ENCODE measurements at places on chromosomes 6 and 20. TPM values are rescaled to one million over a fixed set of nuclear protein-coding genes. Genes with fewer than 3 reads are reported as not detected.

Gene FNDC1
- total RNA-seq = not detected

Gene CCM2L
- 0.13 TPM for total RNA-seq

Gene LGSN
- not detected for total RNA-seq

Gene PI3
- not detected for total RNA-seq

Gene HEBP2
- 52.6 TPM for total RNA-seq

Gene HLA-DQA2
- not detected for total RNA-seq

Gene TGM2
- total RNA-seq = 262 TPM

Gene ZNF334
- 1.8 TPM for total RNA-seq

Gene SLC17A9
- total RNA-seq = 17.1 TPM

Gene ANKRD66
- not detected for total RNA-seq

Gene GTF2H4
- total RNA-seq = 22.7 TPM

Data from epithelial cell of alveolus of lung (primary cell).